ENCODE measurements at places on chromosomes 12 and 14.

DNA sequence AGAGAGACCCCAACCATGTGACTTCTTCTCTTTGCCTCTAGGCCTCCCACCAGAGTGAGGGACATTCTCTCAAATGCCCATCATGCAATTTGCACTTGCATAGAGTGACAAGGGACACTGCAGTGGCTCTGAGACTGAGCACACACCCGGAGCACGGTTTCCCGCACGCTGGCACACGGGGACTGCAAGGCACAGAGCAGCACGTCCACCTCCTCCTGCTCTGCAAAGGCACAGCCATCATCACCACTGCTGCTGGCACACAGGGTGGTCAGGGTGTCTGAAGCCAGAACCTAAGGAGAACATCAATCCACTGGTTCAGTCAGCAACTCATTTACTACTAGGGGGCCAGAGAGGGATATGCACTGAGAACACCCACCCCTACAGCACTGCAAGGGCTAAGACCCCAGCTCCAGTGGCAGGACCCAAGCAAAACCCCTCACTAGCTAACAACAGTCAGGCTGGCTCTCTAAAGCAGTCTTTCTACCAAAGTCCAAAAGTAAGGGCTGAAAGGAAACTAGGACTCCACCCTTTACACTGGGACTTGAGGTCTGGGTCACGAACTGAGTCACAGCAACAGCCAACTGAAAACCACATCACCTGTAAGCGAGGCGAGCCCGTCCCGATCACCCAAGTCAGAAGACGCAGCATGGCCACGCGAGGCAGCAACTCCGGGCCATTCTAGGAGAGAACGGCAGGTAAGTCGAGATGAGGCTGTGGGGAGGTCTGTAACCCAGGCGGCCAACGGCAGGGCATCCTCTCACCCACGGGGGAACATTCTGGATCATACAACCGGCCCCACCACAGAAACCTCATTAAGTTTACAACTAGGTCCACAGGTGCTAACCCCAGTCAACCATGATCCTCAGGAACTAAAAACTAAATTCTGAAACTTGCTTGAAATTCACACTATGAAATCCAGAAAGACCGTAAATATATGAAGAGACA, 37.9 kb downstream of the GCN1 start:
- DNase-seq = no peak
- no peak overlapping the region for H3K27ac ChIP-seq
- no peak overlapping the region for H3K4me3 ChIP-seq
- no peaks in the 10 kb centered on the region for H3K27me3 ChIP-seq
- no peaks in the 10 kb centered on the region for H3K4me1 ChIP-seq
- peaks cover 71% of the 10 kb centered on the region for H3K36me3 ChIP-seq

DNA sequence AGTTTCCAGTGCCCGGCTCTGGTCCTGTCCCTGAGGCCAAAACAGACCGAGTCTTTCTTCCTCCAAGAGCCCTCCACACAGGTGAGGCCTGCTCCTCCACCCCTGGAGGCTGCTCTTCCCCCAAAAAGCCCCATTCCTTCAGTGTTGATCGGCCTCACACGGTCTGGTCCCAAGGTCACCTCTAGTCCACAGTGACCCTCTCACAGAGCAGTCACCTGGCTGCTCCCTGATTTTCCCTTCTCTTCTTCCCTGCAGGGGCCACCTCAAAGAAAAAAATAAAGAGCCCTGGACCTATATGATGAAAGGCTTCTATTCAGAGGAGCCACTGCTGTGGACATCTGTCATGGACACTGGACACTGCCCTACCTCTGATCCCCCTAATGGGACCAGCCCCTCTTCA, 42.5 kb downstream of the TTC7B start:
- 0 out of 2 replicates have a peak, but pooled peaks cover 5% of the 10 kb centered on the region for H3K36me3 ChIP-seq
- no peak overlapping the region for H3K4me3 ChIP-seq
- H3K27ac ChIP-seq = no peak overlapping the region
- no peaks in the 10 kb centered on the region for H3K27me3 ChIP-seq
- no peaks in the 10 kb centered on the region for H3K4me1 ChIP-seq

GRCh38 chr12:31353750-31354708, 28.1 kb upstream of the SINHCAF start:
- no peaks in the 10 kb centered on the region for H3K4me1 ChIP-seq
- no peak overlapping the region for H3K4me3 ChIP-seq
- no peaks in the 10 kb centered on the region for H3K36me3 ChIP-seq
- H3K27me3 ChIP-seq = no peaks in the 10 kb centered on the region
- H3K27ac ChIP-seq = no peak overlapping the region
- DNase-seq = no peak

- no peak for DNase-seq
- 0 out of 2 replicates have a peak, but pooled peaks cover 8% of the 10 kb centered on the region for H3K4me1 ChIP-seq
- no peak overlapping the region for H3K27ac ChIP-seq
- no peak overlapping the region for H3K4me3 ChIP-seq
- no peaks in the 10 kb centered on the region for H3K36me3 ChIP-seq
- H3K27me3 ChIP-seq = no peaks in the 10 kb centered on the region
Observed at GRCh38 chr14:20798318-20798717, 4.3 kb downstream of the RNASE1 start.

DNA sequence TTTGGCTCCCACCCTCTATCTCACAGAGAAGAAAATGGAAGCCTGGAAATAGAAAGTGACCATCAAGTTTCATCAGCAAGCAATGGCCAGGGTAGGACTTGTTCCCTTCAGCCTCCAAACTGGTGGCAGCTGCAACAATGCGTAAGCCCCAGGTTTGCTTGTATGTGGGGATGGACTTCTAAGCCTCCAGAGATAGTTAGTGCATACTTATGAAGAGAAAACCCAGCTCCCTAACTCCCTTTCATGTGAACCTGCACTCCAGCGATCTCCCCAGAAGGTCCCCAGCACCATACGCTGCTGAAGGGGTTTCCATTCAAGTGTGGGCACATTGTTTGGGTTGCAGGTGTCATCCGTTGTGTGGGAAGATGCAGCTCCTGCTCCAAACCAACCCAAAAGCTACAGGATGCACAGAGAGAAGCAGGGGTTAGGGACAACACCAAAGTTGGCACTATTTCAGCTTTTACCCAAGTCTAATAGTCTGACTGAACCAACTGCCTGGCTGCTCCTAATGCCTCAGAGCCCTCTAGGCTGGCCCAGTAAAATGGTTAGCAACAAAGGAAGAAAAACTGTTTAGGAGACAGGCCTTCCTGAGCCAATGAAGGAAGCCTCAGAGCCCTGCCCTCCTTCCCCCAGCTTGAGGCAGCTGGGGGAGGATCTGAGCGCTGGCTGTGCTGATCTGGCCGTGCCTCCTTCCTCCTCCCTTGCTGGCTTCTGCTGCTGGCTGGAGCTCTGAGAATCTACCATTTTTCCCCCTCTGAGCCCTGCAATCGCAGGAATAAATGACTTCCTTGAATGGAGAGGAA, 12.3 kb downstream of the ZFP36L1 start:
- no peaks in the 10 kb centered on the region for H3K27me3 ChIP-seq
- peaks cover 84% of the 10 kb centered on the region for H3K4me1 ChIP-seq
- H3K27ac ChIP-seq = peak overlapping the region; percentile 88
- H3K4me3 ChIP-seq = peak overlapping the region; percentile 7
- no peaks in the 10 kb centered on the region for H3K36me3 ChIP-seq
- DNase-seq = no peak
